CD8-positive, alpha-beta memory T cell (primary cell): ENCODE measurements at places on chromosomes 11 and 22. TPM values are rescaled to one million over a fixed set of nuclear protein-coding genes. Genes with fewer than 3 reads are reported as not detected.

The UPK3A gene
- total RNA-seq: not detected

The MED19 gene
- 18.4 TPM for total RNA-seq

The PYGM gene
- total RNA-seq: 2.2 TPM

The TEAD1 gene
- 0.59 TPM for total RNA-seq

The TRIM6 gene
- total RNA-seq: not detected

The MAP6 gene
- total RNA-seq: 0.07 TPM

The CCND1 gene
- total RNA-seq: 2.8 TPM

The LDHAL6A gene
- not detected for total RNA-seq

The LGR4 gene
- 0.39 TPM for total RNA-seq

The DENND5A gene
- 27.9 TPM for total RNA-seq

The SLCO2B1 gene
- 0.98 TPM for total RNA-seq

The IGSF9B gene
- 12.2 TPM for total RNA-seq

The MCAM gene
- total RNA-seq: 2.7 TPM
